ENCODE measurements at places on chromosomes 4 and X.

GRCh38 chr4:127203562-127204200 is 429.1 kb upstream of the INTU start:
- no peak for DNase-seq

DNA sequence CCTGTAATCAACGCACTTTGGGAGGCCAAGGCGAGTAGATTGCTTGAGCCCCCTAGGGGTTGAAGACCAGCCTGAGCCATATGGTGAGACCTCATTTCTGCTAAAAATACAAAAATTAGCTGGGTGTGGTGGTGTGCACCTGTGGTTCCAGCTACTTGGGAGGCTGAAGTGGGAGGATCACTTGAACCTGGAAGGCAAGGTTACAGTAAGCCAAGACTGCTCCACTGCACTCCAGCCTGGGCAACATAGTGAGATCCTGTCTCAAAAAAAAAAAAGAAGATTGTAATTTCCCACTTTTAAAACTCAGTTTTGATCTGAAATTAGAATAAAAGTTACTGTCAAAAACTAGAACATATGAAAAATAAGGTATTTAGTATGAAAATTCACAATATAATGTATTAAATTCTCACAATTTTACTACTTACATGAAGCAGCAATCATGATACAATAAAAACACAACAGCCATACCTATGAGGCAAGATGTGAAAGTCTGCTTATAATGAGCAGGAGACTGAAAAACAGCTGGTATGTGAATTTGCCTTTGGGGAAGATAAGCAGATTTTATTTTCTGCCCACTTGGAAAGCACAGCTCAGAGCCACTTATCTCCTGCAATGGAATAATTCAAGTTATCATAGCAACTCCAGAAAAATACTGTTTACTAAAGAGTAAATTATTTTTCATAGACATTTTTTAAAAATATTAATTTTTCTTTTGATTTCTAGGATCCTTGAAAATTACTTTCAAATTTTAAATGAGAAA is 50.6 kb downstream of the ZGRF1 start:
- DNase-seq = no peak

- no peak for DNase-seq
Measured at GRCh38 chr4:24321616-24322015, 262.7 kb downstream of the DHX15 start.

DNA sequence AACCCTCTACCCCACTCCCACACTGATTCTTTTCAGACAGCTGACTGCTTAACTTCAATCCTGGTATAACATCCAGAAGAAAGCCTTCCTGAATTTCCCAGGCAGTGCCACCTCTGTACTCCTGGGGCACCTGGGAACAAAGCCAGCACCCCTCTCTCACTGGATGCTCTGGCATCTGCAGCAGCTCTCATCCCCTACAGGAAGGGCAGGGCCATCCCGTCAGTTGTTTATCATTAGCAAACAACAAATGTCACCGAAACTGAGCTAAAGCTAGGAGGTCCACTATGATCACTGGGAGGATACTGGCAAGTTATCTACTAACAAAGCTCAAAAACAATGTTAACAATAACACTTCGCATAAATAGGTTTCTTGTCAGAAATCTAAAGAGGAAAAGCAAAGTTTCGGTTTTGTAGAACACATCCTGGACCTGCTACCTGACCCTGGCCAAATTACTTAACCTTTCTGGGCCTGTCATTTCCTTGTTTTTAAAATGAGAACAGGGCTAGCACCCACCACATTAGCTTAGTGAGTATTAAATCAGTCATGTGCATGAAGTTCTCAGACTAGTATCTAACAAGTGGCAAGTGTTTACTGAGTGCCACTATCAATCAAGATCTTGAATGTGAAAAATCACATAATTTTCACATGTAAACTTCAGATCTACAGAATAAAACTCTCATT is 86.6 kb downstream of the NR3C2 start:
- DNase-seq = no peak

GRCh38 chr4:168631241-168632162 is 134.7 kb downstream of the PALLD start:
- DNase-seq = peak; percentile 79

GRCh38 chr4:173821876-173822275 is 291.8 kb upstream of the HAND2 start:
- DNase-seq = no peak

- DNase-seq = no peak
Measured at GRCh38 chr4:172308078-172308477, 494.9 kb downstream of the GALNTL6 start.

GRCh38 chrX:51776851-51777250 is 33.6 kb downstream of the GSPT2 start:
- no peak for DNase-seq

- no peak for DNase-seq
Measured at GRCh38 chr4:1377606-1378261, 28.5 kb downstream of the NKX1-1 start.

- DNase-seq = no peak
Measured at GRCh38 chrX:43679778-43680177, 23.7 kb downstream of the MAOA start.

- DNase-seq = no peak
Measured at GRCh38 chrX:10393241-10393640, 227.1 kb downstream of the MID1 start.

DNA sequence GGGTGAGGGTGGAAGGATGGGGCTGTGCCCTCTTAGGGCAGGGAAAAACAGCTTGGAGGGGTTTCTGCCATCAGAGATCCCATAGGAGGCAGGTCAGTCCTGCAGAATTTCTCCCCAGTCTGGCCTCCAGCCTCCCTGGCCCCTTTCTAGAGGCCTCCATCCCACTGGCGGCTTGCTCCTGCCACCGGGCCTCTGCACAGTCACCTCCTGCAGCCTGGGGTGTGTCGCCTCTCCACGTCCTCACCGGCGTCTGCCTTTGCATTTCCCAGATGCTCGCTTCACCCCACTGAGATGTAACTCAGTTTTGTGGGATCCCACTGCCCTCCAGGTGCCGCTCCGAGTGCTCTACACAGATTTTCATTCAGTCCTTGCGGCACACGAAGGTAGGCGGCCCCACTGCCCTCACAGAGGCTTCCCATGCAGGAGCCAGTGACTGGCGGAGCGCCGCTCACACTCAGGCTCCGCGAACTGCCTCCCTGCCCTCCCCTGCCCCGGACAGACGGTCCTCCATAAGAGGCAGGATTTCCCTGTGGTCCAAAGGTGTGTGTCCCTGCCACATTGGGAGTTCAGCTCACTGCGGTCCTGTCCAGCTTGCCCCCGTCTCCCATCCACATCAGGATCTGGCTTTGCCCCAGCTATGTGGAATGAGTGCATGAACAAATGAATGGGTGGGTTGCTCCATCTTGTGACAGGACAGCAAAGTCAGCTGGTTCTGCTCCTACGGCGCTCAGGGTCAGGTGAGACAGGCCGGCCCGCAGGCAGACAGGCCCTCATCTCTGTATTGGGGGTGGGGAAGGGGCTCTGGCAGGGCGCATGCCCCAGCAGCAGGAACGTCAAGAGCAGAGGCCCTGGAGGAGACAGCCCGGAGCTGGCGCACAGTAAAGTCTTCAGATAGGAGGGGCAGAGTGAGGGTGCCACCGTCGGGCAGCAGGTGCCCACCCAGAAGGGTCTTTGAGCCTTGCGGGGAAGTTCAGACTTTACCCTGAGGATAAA is 2.7 kb upstream of the TMEM271 start:
- DNase-seq = no peak

GRCh38 chrX:19629541-19629940 is 114.2 kb upstream of the MAP3K15 start:
- no peak for DNase-seq

DNA sequence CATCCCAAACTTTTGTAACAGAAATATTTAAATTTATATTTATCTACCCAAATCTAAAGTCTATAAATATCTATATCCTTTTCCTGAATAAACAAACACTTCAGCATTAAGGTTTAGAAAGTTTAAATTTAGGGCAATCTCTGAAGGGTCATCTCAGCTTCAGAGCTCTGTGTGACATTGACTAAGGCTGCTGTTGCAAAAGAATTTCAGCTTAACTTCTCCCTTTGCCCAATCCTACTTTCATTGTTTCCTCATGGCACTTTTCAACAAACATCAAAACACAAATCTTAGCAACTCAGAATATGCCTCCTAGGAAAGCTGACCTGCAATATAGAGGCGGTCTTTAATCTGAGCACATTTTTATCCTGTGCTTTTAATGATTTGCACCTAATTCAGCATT is 79.7 kb upstream of the BANK1 start:
- no peak for DNase-seq
